ENCODE measurements at places on chromosomes 4 and X.

- peak; percentile 41 for DNase-seq
These were observed 1.4 kb upstream of the CORIN start for GRCh38 chr4:47839259-47839658.

DNA sequence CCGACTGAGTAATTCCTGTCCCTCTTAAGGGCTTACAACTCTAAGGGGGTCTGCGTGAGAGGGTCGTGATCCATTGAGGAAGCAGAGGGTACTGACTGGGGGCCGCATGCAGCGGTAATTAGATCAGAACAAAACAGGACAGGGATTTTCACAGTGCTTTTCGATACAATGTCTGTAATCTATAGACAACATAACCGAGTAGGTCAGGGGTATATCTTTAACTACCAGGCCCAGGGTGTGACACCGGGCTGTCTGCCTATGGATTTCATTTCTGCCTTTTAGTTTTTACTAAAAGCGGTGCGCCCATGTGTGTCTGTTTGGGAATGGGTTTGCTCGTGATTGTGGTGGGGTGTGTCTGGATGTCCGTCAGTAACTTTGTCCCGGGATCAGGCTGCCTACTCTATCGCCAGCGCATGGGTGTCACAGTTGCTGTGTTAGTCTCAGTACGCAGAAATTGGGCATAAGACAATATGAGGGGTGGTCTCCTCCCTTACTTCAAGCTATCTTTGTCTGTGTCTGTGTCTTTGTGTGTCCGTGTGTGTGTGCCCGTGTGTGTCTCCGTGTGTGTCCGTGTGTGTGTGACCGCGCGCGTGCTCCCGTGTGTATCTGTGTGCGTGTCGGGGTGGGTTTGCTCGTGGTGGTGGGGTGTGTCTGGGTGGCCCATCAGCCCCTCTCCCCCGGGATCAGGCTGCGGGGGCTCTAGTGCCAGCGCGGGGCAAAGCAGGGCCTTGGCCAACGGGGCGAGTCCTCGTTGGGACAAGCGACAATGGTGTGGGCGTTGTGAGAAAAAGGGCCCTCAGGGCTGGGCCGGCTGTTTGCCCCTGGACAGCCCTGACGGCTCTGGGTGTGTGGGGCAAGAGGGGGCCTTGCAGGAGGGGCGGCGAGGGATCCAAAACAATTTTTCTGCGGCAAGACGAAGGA, 10.4 kb downstream of the FRG2 start:
- no peak for DNase-seq

DNA sequence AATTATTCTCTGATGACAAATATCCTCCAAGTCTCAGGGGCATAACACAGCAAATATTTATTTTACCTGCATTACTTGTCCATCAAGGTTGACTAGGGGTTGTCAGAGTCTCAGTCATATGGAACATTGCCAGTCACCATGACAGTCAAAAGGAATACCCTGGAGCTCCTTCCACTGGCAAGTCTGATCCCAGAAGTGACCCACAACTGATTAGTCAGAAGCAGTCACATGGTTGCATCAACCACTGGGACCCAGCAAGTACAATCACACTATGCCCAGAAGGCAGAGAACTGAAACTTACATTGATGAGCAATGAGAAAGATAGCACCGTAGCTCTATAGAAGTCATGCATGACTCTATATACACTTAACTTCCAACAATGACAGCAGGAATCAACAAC, 41.9 kb upstream of the SOD3 start:
- no peak for DNase-seq

- peak; percentile 68 for DNase-seq
These were observed 15.5 kb upstream of the CYLC1 start for GRCh38 chrX:83845397-83845796.

DNA sequence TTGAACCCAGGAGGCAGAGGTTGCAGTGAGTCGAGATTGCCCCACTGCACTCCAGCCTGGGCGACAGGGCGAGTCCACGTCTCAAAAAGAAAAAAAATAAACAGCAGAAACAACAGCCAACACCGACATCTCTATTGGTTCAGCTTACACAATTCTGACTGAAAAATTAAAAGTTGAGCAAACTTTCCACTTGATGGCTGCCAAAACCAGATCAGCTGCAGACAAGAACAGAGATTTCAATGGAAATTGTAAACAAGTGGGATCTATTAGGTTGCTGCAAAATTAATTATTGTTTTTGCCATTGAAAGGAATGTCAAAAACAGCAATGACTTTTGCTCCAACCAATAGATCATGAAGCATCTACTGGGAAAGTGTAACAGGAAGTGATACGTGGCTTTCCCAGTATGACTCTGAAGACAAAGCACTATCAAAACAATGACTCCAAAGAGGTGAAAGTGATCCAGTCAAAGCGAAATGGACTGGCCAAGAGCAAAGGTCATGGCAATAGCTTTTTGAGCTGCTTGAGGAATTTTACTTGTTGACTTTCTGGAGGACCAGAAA, 26.3 kb downstream of the UPF3B start:
- no peak for DNase-seq

DNA sequence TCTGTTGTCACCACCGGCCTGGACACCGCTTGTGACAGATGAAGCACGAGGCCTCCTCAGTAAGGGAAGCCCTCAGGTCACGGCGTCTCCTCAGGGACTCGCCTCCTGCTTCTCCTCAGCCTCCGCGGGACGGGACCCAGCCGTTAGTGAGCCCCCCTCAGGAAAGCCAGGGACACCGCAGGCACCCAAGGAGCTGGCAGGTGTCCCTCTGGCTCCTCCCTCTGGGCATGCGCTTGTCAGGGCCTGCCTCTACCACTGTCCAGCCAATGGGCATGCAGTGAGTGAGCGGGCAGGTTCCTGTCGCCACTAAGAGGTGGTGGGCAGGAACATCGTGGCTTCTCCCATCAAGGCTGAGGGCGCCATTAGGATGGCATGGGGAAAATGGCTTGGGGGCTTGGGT, 23.5 kb upstream of the CT55 start:
- DNase-seq: no peak

- DNase-seq: no peak
These were observed 101.9 kb downstream of the FBXW7 start for GRCh38 chr4:152434011-152434410.

DNA sequence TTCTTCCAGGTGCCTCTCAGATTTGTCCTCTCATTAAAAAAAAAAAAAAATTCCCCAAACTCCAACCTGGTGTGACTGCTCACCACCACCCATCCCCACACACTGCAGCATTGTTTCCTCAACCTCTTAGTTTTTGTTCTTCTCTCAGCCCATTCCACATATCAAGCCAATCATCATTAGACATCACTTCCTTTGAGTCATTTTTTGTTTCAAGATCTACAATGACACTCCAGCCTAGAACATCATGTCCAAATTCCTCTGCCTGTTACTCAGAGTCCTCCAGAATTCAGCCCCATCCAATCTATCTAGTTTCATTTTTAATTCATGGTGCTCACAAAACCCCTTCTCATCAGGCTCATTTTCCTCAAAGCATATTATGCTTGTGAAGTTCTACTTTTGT, 262.5 kb upstream of the TEX13A start:
- DNase-seq: no peak

Measured in MM.1S (cell line).